Esophagus squamous epithelium (tissue), 5 donors: ENCODE measurements at places on chromosomes 5 and 9.

DNA sequence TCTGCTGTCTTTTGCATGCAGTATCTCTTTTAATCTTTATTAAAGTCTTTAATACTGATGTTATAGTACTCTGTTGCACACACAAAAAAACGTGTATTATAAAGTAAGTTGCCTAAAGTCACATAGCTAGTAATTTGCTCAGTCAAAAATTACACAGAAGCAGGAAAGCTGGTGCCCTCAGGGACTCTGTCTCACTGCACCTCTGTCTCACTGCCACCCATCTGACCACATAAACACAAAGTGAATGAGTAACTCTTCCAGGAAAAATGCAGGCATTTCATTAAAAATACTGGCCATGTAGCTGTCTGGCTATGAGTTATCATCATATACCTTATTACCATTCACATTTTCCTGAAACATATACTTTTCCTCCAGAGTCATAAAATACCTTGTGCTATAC lies 591.7 kb downstream of the CSNK1G3 start:
- no peak for DNase-seq

- DNase-seq: no peak
Observed at GRCh38 chr5:148794275-148794674, 32.1 kb upstream of the ADRB2 start.

DNA sequence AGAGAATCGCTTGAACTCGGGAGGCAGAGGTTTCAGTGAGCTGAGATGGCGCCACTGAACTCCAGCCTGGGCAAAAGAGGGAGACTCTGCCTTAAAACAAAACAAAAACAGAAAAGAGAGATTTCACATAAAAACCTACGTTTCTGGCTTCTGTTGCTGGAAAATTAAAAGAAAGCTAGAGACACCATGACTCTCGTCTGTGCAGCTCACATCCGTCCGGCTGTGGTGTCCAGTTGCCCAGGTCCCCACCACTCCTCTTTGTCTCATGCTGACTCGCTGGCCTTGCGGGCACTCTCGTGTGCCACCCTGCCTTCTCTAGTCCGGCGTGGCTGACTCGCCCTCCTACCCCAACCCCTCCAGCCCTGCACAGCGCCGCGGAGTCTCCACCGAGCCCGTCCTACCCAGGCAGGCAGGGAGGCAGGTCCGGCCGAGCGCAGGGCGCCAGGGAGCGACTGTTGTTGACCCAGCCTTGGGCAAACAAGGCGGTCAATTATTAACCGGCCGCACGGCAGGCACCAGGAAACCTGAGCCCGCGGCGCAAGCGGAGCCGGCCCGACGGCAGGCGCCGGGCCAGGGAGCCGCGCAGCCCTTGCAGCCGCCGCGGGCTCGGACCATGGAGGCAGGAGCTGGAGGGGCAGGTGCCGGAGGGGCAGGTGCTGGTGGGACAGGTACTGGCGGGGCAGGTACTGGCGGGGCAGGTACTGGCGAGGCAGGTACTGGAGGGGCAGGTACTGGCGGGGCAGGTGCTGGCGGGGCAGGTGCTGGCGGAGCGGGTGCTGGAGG lies at the start of gene PRRT1B:
Gene PRRT1B, plus strand, starts transcription at position 521 of the 783 bp plus-strand sequence. Its CDS starts 93 bp downstream, at position 614.
- DNase-seq: no peak

DNA sequence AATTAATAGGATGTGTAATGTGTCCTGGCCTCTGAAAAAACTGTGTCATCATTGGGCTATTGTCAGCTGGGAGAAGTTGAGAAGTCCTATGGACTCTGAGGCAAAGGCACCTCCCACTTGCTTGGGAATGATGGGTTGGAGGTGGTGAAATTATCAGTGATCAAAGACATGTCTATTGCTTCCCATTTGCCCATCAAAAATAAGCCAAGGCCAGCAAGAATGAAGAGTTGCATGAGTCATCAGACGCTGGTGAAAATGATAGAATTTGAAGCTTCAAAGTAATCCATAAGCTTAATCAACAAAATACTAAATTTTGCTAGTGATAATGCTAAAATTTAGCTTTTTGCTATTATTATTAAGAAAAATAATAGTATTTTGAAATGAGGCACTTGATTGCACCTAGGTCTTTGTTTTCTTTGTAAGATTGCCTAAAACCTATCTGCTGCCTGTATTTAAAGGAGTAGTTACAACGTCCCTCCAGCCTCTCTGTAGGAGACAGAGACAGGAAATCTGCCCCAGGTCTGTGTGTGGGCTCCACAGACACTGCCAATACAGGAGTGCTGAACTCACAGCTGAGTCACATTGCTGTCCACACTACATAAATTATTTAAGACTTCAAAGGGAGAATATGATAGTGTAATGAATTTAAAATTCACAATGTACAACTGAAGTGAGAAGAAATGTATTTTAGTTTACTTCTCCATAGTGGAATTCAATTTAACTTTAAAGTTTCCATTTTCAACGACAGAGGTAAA lies 48.4 kb upstream of the APC start:
- no peak for DNase-seq

GRCh38 chr5:37206736-37207135 lies 42.4 kb downstream of the CPLANE1 start:
- DNase-seq: no peak

DNA sequence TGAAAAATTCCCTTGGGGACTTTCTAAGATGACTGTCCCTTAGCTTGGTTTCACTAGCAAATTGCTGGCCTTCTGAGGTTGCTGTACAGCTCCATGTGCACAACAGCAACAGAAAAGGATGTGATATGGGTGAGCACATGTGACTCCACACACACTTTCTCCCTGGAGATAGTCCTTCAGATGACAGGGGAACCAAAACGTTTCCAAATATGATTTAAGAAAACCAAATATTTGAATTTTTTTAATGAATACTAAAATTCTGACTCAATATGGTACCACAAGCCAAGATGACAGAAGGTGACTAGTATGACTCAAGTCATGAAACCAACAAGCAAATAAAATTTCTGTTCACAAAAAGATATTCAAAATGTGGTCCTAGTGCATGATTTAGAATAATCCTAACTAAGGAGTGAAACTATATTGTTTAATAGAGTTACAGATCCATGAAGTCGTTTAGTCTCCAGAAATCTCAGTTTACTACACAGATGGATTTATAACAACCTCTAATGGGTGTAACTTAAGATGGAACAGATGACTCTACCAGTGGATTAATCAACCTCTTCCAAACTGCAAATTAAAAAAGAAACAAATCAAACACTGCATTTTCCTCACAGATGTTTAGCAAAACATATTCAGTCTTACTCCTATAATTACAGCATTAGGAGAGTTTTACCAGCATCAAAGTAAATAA lies 144.8 kb upstream of the PIK3R1 start:
- DNase-seq: no peak

DNA sequence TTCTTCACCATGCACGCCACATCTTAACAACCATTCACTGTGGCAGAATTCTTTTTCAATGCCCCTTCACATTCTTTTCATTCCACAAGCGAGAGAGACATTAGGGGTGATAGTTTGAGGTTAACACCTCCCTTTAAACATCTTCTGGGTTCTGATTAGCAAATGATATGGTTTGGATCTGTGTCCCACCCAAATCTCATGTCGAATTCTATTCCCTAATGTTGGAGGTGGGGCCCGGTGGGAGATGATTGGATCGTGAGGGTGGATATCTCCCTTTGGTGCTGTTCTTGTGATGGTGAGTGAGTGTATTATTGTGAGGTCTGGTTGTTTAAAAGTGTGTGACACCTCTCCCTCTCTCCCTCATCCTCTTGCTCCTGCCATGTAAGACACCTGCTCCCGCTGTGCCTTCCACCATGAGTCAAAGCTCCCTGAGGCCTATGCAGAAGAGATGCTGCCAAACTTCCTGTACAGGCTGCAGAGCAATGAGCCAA lies 46.1 kb upstream of the RAI14 start:
- DNase-seq: no peak

DNA sequence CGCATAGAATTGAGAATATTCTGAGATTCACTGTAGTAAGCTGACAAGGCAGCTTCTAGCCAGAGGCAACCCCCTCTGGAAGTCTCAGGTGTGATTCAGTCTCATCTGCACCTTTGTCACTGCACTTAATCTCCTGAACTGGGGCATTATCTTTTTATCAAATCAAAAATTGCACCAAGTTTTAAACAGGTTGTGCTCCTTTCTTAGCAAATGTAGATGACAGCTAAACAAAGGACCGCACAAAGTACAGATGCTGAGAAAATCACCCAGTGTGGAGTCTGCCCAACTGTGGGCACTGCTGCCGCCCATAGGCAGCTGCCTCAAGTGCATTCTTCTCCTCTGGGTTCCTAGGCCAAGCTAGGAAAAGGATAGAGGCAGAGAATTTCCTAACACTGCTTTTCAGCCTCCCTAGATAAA lies 51.1 kb downstream of the STARD4 start:
- no peak for DNase-seq

GRCh38 chr5:162529886-162530285 lies 462.3 kb downstream of the GABRG2 start:
- DNase-seq: no peak

DNA sequence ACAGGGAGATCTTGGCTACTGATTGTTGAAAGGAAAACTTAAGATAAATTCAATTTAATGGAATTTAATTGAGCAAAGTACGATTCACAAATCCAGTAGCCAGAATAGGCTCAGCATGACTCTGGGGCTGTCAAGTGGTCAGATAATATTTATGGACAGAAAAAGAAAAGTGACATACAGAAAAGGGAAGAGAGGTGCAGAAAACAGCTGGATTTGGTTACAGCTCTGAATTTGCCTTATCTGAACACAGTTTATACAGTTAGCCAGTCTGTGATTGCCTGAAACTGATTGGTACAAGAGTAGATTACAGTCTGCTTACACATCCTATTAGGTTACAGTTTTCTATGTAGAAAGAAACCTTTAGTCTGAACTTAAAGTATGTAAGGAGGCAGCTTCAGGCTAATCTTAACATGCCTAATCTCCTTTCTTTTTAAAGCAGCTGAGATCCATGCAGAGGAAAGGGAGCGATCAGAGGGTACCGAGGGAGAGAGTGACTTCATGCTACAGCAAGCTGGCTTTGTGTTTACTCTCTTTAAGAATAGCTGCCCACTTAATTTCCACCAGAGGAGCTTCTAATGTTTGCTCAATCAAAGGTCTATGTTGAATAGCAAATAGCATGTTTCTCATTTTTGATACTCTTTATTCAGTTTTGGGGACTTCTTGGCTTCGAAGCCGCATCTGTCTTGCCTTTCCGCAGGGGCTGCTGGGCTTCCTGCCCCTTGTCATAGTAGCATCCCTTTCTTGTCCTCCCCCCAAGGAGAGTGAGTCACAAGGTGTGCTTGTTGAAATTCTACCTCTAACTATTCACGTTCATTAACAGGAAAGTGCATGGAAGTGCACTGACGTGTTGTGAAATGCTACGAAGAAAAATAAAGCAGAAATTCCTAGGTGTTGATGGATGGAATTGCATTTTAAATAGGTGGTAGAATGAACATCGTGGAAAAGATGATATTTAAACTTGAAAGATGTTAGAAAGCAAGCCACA lies 761.2 kb downstream of the TAF11L14 start:
- DNase-seq: no peak

GRCh38 chr5:82046276-82046647 lies 74.4 kb downstream of the ATG10 start:
- DNase-seq: no peak

DNA sequence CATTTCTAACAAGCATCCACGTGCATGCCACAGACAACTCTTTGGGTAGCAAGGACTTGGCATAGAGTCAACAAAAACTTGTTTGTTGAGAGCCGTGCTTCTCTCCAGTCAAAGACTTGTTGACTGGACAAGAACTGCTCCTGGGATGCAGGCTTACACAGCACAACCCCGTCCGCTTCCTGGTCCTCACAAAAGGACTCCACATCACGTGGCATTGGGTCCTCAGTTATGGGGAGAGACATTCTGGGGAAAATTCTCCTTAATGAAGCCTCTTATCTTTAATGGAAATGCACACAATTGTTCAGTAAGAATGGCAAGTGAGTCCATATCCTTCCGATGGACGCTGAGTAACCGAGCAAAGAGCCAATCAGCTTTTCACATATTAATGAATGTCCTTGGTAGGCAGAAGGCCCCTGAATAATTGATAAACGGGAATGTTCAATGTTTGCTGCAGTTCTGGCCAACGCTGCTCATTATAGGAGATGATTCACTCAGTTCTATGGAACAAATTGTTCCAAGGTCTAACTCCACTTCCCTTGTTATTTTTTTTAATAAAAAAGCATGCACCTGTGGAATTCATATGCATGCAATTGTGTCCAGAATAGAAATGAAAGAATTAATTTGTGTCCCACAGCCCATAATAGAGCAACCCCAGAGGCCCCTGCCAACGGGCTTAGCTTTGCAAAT lies 97.0 kb upstream of the ZNF366 start:
- no peak for DNase-seq

DNA sequence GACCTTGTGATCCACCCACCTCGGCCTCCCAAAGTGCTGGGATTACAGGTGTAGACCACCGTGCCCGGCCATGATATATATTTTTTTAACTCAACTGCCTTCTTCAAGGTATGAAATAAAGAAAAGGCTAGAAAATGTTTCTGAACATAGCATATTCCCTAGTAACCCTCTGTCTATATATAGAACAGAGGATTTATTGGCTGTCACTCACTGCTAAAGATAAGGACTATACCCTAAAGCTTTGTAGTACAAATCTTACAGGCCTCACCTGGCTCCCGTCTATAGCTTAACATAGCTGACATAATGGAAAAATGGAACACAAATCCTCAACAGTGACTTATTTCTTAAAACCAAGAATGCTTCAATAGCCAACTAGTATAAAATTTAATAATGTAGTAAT lies 14.2 kb downstream of the SGTB start:
- no peak for DNase-seq

DNA sequence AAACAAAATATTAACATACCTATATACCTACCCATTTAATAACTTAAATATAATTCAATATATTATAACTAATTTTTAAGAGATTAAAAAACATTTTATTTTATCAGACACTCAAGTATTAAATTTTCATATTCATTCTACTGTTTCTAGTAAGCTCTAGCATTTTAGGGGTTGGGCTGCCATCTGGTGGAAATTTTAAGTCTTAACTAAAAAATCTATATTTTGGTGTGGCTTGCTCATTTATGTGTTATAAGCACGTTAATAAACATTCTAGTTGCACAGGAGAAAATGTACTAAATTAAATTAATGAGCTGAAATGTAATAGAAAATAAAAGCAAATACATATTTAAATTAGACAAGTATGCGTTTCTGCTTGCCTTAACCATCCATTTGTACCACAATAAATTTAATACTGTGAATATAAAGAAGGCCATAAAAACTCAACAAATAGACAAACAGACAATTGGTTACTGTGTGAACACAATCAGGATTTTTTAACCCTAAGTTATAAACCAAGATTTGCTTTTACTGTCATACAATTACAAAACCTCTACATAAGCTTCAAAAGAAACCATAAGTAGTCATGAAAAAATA lies 1728.3 kb upstream of the CDH9 start:
- DNase-seq: no peak

DNA sequence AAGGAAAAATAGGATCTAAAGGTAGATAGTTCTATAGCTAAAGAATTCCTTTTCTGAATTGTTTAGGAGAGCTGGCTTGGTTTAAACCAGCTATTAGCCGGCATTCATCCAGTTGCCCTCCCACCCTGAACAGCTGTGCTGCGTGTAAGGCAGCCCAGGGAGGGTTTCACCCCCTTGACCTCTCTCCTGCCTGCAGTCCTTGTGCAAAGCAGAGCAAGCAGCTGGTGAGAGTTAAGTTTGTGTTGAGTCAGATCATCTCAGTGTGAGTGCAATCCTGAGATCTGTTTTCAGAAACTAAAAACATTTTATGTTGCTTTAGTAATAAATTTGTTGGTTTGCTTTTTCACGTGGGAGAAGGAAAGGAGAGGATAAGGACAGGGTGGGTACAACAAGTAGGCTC lies 13.0 kb downstream of the SLC25A25 start:
- DNase-seq: no peak
